ENCODE measurements at places on chromosomes 6 and 20.

DNA sequence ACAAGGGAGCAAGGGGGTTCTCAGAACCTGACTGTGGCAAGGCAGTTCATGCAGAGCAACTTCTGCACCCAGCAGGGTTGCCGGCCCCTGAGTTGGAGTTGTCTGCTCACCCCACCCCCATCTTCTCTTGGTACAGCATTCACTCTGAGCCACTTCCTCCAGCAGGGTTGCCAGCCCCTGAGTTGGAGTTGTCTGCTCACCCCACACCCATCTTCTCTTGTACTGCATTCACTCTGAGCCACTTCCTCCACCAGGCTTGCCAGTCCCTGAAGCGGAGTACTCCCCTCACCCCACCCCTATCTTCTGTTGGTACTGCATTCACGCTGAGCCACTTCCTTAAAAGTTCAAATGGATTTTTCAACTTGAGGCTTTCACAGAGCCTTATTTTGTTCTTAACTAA lies 79.7 kb upstream of the SYNDIG1 start:
- no peak for DNase-seq

- DNase-seq: no peak
Measured at GRCh38 chr6:100336876-100337275, 127.8 kb downstream of the SIM1 start.

DNA sequence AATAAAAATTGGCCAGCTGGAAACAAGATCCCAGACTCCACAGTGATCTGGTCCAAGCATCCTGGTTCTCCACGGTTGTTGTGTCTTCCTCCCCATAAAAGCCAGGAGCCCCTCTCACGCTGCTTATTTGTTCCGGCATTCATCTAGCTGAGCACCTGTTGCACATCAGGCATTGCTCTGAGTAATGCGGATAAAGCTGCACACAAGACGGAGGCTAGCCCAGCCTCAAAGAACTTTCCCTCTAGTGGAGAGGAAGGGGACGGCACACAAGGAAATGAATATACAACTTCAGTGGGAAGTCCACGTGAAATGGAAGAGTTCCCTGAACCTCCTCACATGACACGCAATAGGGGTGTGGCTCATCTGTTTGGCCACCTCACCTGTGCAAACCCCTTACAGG lies 30.3 kb upstream of the NXT1 start:
- no peak for DNase-seq

- no peak for DNase-seq
Measured at GRCh38 chr6:10411131-10411970, 3.5 kb downstream of the TFAP2A start.

- no peak for DNase-seq
Measured at GRCh38 chr6:123965894-123966293, 162.2 kb downstream of the NKAIN2 start.

DNA sequence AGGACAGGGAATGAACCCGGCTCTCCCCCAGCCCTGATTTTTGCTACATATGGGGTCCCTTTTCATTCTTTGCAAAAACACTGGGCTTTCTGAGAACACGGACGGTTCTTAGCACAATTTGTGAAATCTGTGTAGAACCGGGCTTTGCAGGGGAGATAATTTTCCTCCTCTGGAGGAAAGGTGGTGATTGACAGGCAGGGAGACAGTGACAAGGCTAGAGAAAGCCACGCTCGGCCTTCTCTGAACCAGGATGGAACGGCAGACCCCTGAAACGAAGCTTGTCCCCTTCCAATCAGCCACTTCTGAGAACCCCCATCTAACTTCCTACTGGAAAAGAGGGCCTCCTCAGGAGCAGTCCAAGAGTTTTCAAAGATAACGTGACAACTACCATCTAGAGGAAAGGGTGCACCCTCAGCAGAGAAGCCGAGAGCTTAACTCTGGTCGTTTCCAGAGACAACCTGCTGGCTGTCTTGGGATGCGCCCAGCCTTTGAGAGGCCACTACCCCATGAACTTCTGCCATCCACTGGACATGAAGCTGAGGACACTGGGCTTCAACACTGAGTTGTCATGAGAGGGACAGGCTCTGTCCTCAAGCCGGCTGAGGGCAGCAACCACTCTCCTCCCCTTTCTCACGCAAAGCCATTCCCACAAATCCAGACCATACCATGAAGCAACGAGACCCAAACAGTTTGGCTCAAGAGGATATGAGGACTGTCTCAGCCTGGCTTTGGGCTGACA lies 28.8 kb upstream of the ZBP1 start:
- no peak for DNase-seq

DNA sequence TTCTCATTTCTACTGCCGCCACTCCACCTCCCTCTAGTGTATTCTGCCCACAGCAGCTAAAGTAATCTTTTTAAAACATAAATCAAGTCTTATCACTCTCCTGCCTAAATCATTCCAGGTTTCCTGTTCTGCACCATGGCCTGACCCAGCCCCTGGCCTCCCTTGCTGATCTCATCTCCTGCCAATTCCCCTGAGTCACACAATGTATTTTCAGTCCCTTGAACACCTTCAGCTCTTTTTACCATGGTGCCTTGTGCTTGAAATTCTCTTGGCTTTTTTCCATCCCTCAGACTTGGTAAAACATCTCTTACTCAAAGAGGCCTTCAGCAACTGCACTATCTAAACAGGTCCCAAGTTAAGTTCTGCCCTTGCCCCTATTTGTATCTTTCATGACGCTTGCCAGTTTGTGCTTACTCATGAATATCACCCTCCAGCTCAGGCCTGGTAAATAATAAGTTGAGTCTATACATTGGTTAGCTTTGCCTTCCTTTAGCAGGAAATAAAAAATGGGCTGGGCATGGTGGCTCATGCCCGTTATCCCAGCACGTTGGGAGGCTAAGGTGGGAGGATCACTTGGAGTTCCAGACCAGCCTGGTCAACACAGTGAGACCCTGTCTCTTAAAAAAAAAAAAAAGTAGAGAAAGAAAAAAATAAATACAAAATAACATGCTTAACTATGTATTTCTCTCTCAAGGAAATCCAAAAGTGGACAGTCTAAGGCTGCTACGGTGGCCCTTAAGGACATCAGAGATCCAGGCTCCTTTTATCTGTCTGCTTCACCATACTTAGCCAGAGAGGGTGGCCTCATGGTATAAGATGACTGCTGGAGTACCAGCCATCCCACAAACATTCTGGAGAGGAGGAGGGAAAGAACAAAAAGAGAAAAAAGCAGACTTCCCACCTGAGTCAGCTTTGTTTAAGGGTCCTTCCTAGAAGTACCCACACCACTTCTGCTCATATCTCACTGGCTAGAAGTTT lies 62.2 kb downstream of the ARFGEF2 start:
- no peak for DNase-seq

DNA sequence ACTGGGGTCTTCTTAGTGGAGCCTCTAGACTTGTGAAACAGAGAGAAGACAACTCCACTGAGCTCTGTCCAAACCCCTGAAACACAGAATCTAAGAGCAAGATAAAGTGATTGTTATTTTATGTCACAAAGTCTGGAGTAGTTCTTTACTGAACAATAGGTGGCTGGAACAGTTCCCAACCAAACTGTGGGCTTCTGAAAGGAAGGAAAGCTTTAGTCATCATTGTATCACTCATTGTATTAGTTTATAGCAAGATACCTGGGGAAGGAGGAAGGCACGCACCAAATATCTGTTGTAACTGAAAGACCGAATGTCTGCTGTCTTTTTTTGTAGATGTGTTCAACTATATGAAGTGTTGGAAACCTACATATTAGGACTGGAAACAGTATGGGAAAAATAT lies 284.9 kb upstream of the TBX18 start:
- DNase-seq: no peak

DNA sequence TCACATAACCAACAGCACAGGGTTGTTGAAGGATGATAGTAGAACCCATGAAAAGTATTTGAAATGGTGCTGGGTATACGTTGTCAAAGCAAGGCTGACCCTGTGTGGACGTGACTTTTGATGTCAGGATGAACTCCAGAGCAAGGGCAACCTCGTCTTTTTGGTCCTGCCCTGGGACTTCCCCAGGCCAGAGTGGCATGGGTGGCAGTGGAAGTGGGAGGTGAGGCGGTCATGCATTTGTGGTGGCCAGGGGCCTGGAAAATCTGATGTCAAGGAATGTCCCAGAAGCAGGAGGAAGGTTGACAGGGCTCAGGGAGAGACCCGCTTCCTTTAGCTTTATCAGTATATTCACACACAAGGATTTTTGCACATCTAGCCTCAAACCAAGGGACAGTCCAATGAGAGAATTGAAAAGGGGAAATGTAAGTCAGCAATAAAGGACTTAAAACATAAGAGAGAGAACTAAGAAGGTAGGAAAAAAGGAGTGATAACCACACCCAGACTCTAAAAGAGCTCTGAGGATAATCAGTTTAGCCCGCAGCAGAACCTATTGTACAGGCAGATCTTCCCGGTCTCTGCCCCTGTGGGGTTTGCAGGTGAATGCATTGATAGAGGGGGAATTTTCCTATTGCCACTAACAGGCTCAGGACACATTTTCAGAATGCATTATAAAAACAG lies 98.8 kb upstream of the HDGFL1 start:
- no peak for DNase-seq

GRCh38 chr20:61857414-61857775 lies 208.3 kb downstream of the TAF4 start:
- DNase-seq: no peak

DNA sequence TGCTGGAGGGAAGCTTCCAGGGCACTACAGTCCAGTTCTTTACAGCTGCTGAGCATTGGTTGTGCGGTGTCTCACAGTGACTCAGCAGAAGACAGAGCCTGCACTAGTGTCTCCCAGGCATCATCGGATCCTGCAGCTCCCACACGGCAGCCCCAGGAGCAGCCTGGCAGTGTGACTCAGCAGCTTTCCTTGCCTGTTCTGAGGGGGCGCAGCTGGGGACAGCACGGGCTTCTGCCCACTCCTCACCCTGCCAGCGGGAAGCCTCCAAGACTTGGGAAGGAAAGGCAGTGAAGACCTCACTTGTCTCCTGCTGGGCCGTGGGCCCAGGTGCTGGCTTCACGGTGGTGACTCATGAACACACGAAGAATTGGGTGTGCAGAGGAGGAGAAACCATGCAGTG lies 165.4 kb downstream of the SYNDIG1 start:
- DNase-seq: no peak

DNA sequence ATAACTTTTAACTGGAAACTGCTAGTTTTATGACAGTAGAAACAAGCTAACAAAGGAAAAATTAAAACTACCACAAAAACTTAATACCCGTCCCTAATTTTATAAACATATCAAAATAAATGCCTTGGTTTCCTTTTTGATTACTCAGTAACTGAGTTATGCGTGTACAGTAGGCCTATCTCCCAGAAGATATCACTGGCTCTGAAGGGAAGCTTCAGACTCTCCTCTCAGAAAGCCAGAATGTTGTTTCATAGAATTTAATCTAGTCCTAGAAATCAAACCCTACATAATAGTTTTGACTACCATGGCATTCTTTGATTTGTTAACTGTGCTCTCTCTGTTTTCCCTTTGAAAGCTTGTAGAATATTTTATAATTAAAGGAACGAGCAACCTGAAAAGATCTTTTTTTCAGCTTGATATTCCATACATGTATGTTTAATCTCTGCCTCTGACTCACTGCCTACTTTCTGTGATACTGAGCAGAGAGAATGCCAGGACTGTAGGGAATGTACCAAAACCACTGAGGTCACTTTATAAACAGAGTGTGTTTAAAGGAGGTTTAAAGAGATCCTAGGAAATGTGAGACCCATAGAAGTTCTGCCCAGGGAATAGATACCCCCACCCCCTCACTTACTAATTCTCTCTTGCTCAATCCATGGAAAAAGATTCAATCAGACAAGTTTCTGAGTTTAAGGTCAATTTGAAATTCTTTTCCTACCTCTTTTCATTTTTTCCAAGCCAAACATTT lies 311.5 kb downstream of the HDGFL1 start:
- DNase-seq: no peak

DNA sequence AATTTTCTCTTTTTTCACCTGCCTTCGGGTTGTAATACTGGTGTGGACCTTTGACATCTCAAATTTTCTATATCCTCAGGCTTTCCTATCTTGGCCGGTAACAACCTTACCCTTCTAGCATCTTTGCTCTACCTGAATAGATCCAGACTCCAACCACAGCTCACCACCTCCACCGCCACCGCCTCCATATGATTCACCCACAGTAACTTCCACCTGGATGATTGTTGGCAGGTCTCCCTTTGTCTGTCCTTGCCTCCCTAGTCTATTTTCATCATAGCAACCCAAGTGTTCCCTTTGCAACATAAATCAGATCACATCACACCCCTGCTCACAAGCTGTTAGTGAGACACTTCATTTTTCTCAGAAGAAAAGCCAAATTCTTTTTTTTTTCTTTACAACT lies 525.8 kb upstream of the POU3F2 start:
- DNase-seq: no peak

- DNase-seq: no peak
Measured at GRCh38 chr6:68657374-68658139, 22.5 kb downstream of the ADGRB3 start.

- DNase-seq: no peak
Measured at GRCh38 chr6:47992809-47993208, 118.2 kb downstream of the PTCHD4 start.

GRCh38 chr6:101722991-101723579 lies 329.6 kb downstream of the GRIK2 start:
- no peak for DNase-seq

GRCh38 chr20:48716086-48716485 lies 111.7 kb downstream of the PREX1 start:
- no peak for DNase-seq

- DNase-seq: no peak
Measured at GRCh38 chr6:27375613-27376079, 12.9 kb upstream of the ZNF391 start.

DNA sequence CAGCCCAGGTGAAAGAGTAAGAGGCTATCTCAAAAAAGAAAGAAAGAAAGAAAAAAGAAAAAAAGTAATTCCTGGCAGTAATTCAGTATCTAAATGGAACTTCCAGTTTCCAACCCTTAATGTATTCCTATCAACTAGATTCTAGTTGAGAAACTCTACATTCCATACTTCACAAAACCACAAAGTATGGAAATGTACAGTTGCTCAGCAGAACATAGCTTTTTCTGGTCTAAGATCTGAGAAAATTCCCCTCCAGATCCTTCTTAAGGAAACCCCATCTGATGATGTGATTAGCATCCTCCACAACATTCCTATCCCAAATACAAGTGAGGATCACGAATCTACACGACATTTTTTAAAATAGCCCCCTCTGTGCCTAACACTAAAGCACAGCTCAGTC lies 3.6 kb downstream of the ARMH2 start:
- no peak for DNase-seq

DNA sequence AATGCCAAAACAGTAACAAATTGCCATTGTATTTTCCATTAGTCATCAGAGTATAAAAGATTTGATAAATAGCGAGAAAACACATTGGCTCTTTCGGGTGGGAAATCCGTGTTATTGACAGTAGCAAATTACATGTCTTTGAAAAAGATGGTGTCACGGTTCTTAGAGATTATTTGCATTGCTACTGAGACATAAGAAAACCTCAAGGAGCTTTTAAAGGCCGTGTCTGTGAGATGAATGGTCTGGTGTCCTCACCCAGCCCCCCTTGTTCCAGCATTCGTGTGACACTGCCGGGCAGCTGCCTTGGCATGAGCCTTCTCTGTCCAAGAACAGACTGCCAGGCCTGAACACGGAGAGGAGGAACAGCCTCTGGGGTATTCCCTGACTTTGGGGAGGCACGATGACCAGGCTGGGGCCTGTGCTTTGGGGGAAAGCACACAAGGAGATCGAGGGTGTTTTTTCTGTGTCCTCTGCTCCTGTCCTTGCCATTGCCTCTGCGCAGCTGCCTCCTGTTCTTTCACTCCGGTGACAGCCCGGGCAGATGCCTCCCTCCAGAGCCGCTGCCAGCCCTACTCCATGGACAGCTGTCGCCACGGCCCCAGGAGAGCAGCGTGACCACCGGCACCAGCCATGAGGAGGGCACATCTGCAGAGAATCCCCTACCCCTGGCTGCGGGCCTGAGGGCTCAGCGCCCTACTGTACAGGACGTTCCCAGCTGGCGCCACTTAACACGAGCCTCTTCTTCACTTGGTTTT lies 167.7 kb upstream of the CDYL start:
- no peak for DNase-seq
